RKO (cell line): ENCODE measurements at places on chromosomes 6 and 20.

GRCh38 chr6:151136141-151136755 is 103.5 kb upstream of the AKAP12 start:
- DNase-seq: no peak

DNA sequence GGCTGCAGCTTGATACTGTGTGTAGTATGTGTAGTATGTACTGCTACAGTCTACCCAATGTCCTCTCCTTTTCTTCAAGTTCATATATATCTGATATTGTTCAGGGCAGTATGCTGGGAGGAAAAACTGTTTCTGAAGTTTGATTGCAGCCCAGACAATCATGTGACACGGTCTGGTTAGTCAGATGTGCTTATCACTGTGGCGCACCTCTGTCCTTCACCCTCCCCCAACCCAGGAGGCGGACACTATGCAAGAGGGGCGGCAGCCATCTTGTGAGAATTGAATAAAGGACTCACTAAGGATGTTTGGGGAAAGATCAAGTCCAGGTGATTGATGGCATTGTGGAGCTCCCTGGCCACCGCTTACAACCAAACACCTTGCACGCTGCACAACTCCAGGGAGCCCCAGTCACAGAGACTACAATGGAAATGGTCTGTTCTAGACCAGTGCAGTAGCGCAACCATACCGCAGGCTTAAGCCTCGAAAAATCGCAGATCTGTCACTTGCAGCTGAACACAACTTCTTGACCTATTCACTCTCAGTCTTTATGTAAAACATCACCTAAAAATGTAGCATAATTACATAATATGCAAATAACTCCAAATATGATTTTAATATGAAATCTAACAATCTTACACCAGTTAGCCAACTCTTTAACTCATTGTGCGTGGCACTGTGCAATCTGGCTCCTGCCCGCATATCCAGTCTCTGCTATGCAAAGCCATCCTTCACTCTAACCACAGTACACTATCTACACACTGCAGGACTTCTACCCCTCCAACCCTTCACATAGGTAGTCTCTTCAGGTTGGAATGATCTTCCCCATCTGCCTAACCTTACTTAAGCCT is 79.3 kb downstream of the VGLL2 start:
- no peak for DNase-seq

DNA sequence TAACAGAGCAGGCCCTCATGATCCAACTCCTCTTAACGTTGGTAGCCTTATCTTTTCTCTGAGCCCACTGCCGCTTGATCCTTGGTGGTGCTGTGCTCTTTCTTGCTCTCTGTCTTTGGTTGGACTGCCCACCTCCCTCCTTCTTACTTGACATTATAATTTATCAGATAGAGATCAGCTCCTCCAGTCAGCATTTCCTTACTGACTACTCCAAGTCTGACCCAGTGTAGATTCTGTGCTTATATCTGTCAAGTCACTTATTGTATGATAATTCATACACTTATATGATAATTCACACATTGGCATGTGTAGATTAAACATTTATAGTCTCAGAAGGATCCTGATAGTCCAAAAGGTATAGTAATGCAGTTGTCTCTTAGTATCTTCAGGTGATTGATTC is 18.1 kb downstream of the PTPRA start:
- no peak for DNase-seq

DNA sequence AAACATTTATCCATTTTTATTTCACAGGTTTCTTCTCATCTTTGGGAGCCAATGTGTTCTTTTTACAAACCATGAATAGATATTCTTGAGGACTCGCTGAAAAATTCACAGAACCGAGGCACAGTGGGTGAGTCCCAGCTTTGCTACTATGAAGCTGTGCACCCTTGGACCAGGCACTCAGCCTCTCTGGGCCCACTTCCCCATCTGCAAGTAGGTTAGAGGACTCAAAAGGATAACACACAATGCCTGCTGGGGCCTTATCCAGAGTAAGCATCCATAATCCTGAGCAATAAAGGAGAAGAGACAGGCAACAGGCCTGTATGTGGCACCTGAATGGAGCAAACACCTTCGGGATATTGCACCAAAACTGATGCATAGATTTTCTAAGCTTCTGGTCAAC is 153.3 kb downstream of the PREX1 start:
- no peak for DNase-seq

DNA sequence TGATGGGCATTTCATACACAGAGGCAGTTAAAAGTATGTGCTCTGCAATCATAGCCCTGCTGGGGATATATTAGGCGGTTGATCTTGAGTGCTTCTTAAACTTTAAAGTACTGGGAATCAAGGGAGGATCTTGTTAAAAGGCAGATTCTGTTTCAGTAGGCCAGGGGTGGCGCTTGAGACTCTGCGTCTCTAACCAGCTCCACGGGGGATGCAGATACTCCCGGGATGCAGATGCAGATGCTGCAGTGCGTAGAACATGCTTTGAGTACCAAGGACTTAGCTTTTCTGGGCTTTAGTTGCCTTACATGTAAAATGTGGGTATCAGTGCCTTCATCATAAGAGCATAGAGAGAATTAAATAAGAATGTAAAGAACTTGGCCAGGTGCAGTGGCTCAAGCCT is 44.4 kb upstream of the ENPP5 start:
- DNase-seq: no peak

GRCh38 chr20:59247731-59248684 is 52.4 kb upstream of the EDN3 start:
- DNase-seq: no peak

DNA sequence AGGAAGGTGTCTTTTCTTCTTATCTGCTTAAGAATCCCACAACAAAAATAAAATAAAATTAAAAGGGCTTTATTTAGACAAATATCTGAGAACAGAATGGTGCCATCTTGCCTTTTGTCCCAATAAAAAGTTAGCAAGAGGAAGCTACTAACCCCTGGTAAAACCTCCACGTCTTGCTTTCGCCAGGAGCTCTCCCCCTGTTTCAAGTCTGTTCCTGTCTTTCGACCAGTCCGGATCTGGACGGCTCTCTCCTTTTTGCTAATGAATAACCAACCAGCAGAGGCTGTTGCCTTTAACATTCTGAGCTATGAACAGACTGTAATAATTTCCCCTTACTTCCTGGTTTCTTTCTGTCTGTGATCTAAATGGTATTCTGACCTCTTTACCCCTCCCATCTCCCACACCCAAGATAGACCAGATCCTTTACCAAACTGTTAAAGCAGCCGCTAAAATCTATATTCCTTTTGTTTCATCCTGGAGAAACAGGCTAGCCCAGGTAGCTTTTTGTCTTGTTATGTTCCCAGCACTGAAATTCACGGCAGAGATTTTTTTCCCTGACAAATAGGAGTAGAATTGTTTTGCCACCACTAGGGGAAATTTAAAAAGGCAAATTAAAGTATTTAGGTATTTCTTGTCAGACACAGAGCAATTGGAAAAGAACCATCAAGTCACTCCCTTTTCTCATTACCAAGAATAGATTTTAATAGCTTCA is at the start of gene FRK:
Gene FRK (minus strand): TSS at position 320 of the 712 bp plus-strand sequence. CDS start 580 bp downstream, outside the sequence.
- DNase-seq: no peak

DNA sequence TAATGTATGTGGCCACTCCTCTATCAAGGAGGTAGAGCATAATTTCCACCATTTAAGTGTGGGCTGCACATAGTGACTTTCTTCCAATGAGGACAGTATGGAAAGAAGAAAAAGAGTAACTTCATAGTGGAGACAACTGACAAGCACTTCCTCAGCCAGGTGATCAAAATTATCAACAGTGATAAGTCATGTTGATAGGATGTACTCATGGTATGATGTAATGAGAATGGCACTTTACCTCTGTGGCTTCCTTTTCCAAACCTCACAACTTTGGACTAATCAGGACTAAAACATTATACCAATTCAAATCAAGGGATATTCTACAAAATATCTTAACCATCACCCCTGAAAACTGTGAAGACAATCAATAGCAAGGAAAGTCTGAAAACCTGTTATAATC is 302.3 kb upstream of the CITED2 start:
- DNase-seq: no peak

- DNase-seq: no peak
Measured at GRCh38 chr20:43842126-43843020, 72.3 kb upstream of the TOX2 start.

GRCh38 chr20:2956480-2956879 is 83.2 kb downstream of the PTPRA start:
- DNase-seq: no peak

- DNase-seq: no peak
Measured at GRCh38 chr20:3164763-3165410, 5.2 kb upstream of the FASTKD5 start.

DNA sequence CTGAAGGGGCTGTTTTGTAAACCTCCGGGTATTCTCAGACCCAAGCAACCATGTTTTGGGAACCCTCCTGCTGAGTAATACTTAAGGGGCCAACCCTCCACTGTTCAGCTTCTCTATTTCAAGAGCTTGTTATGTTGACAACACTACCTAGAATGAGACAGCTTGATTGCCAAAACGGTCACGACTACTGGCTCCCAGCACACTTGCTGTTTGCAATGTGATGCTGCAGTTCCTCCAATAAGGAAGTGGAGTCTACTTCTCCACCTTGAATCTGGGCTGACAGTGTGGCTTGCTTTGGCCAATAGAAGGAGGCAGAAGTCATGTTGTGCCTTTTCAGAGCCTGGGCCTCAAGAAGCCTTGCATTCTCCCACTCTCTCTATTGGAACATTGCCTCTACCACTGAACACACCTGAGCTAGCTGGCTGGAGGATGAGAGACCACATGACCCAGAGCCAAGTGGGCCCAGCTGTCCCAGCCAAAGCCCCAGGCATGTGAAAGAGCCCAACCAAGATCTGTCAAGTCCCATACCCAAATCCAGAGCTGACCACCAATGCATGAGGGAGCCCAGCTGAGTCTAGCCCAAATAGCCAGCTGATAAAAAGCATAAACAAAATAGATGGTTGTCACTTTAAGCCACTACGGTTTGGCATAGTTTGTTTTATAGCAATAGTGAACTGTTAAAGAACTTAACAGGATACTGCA is 108.0 kb downstream of the PRND start:
- no peak for DNase-seq

DNA sequence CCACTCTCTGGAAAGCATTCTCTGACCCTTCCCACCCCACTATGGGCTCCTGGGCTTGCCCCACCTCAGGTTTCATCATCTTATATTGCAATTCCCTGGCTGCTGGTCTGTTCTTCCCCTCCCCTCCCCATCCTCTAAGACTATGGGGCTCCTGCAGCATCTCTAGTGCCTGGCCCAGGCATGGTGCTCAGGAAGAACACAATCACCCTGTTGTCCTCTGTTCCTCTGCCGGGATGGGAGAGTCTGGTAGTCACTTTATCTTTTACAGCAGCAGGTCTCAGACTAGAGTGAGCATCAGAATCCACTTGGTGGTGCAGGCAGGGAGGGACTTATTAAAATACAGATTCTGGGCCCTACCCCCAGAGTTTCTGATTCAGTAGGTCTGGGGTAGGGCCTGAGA is 5.0 kb upstream of the LPIN3 start:
- DNase-seq: no peak

DNA sequence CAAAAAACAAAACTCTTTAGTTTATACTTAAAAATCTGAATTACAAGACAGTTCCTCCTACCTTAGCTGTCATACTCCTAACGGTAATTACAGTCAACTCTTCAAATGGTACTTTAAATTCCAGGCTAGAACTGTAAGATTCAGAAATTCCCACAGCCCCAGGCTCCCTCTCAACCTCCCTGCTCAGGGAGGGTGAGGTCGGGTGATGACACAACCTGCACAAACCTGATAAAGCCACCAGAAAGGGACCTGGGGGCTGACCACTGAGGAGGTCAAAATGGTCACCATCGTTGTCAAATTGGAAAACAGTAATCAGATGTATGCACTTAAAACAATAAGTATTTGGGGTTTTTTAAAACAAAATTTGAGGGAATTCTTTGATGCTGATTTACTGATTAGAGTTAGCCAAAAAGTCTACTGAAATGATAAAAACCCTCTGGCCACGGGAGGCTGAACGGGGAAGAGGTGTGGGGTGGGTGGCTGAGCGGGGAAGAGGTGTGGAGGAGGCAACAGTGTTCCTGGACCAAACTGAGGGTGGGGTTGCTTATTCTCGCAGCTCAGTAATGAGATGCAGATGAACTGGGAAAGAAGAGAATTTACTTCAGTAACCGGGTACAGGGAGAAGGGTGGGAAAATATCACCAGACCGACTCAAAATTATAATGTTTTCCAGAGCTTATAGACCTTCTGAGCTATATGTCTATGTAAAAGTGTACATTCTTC is 52.4 kb downstream of the SLC22A1 start:
- no peak for DNase-seq

GRCh38 chr20:45016089-45016671 is 49.9 kb downstream of the STK4 start:
- no peak for DNase-seq

DNA sequence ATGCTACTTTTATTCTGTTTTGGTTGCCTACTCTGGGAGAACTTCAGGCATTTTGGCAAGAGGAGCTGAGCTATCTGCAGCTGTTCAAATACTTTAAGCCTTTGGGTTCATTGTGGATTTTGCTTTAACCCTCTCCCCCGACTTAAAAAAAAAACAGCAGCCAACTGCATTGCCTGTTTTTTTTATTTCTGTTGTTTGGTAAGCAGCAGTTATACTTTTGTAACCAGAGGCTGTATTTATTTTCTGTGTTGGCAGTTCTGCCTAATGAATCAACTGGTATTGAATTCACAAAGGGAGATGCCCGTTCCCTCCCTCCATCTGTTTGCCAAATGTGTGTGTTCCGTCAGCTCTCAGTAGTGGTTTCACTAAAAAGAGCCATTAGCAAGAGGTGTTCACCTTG is 484.0 kb downstream of the UTRN start:
- no peak for DNase-seq

- no peak for DNase-seq
Measured at GRCh38 chr6:140677781-140678528, 1303.5 kb upstream of the CITED2 start.

- no peak for DNase-seq
Measured at GRCh38 chr20:2817891-2818595, 1.9 kb downstream of the TMEM239 start.
